ENCODE measurements at places on chromosomes 3 and 15.
A peak's percentile ranks its signal among the peaks of the same experiment; 100 is the strongest.

GRCh38 chr3:127299276-127299675 lies 11.4 kb upstream of the PRR20G start:
- DNase-seq, result no peak

GRCh38 chr3:184645336-184645735 lies 66.5 kb downstream of the MAGEF1 start:
- no peak for DNase-seq

DNA sequence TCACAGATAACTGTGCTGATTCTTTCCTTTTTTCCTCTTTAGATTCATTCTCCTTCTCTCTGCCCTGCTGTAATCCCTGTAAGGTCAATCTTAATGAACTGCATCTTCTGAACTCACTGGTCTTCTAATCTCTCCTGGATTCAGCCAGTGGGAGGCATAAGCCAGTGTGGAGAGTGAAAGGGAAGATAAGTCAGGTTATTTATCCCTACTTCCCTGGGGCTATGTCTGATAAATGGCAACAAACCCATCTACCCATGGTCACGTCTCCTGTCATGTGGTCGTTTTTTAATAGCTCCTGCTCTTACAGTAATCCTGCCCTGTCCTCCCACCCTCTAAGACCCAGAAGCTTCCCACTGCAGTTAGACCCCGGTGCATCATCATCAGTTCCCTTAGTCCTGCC lies 199.6 kb upstream of the NAALADL2 start:
- DNase-seq, result no peak

- DNase-seq, result no peak
Measured at GRCh38 chr3:32551496-32551895, 19.2 kb downstream of the DYNC1LI1 start.

DNA sequence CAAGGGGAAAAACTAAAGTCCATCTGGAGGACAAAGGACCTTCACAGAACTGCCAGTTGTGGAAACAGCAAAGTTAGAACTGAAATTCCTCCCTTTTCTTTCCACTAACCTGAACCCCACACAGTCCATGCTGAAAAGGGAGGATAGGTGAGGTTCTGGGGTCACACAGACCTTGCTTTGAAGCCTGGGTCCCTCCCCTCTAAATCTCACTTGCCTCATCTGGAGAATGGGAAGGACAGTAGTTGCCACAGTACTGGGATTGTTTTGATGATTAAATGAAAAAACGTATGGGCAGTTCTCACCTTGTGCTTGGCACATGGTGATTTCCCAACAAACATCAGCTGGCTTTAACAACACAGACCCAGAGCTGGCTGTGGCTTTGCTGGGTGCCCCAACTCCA lies 166.4 kb upstream of the LRIG1 start:
- DNase-seq, result no peak

DNA sequence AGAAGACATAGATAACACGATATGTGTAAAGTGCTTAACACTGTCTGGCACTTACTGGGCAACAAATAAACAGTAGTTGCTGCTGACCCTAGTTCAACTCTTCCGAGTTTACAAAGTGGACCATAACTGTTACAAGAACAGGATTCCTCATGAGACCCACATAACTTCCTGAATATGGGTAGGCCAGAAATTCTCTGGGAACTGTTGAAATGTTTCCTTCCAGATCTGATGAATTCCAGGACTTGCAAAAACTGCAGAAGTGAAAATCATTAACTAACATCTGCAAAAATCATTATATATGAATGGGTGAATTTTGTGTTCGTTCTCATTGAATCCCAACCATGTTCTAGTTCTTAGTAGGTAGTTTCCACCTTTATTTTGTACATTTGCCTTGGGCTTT lies 181.7 kb upstream of the MME start:
- no peak for DNase-seq

DNA sequence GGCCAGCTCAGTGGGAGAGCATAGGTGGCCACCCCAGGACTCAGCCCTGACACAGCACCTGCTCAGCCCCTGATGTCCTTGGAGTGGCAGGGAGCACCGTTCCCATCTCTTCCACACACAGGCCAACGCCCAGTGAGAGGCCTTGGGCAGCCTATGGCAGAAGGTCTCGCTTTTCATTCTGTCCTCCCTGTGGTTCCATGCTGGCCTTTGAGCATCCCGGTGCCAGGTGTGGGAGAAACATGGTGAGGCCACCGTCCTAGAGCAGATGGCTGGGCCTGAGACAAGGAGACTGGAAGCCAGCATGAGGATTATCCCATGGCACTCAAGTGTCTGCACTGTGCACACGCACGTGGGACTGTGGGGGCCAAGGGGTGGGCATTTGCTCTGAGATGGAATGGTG lies 25.1 kb downstream of the ADCY5 start:
- DNase-seq, result no peak

- no peak for DNase-seq
Measured at GRCh38 chr15:31267161-31268107, 59.2 kb upstream of the KLF13 start.

GRCh38 chr15:68730471-68730919 lies 90.2 kb downstream of the ANP32A start:
- DNase-seq, result peak; percentile 6

GRCh38 chr3:178308771-178309170 lies 227.5 kb upstream of the KCNMB2 start:
- DNase-seq, result no peak

GRCh38 chr15:41971895-41972252 lies 483 bp downstream of the EHD4 start:
- no peak for DNase-seq
